Caki2 (cell line): ENCODE measurements at places on chromosomes 2 and 18. TPM values are rescaled to one million over a fixed set of nuclear protein-coding genes. Genes with fewer than 3 reads are reported as not detected.

TSGA10 gene
- 0.35 and 1.8 TPM in 2 replicates for total RNA-seq

DNA sequence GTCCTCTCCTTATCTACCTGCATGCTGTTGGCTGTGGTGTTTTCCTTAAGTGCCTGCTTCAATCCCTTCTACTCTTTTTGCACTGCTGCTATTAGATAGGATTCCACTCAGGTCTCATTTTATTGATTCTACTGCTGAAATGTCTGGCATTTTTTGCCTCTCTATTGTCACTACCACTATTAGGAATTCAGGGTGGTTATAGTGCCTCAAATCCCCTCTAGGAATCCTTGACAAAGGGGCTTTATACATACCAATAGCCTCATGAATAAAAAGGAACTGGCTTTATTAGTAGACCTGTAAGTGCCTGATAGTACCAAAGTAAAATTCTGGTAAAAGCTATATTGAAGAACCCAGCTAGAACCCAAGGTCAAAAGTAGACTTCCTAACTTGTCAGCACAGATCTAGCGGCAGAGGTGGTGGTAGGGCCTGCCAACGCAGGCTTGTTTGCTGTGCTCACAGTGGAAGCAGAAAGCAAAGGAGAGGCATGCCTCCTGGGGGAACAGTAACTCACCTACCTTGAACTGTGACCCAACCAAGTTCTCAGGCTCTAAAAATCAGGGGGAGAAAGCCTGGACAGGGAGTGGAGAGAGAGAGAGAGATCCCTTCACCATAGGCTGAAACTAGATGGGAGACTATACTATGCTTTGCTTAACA, 200.8 kb downstream of the RAB3GAP1 start:
- no peak for DNase-seq

DNA sequence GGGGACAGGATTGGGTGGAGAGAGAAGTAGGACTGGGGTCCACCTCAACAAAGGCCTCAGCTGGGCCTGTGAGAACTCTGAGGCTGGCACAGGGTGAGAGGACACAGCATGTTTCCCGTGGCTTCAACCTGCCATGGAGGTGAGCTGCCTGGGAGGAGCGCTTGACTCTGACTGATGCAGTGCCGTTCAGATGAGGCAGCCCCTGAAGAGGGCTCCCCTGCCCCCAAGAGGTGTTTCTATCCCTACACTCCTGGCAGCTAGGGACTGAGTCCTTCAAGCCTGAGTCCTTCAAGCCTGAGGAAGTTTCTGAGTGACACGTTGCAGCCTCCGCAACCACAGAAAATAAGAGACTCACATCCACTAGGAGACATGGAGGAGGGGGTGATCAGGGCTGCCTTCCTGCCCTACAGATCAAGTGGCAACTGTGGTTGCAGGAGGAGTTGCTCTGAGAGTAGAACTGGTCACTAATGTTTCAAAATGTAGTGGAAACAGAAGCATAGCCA, 49.6 kb upstream of the TMEM177 start:
- no peak for DNase-seq

DNA sequence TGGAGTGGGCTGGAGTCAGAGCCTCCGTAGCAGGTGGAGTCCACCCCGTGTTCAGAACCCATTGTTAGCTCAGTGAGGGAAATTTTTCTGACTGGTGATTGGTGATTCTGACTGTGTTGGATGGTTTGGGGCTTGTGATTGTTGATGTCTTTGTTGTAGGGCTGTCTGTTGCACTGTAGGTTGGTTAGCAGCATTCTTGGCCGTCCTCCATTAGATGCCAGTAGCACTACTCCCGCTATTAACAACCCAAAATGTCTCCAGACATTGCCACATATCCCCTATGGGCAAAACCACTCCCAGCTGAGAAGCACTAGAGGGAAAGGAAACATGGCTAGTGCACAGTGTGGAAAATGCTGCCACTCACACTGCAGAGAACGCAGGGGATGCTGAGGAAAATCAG, 51.7 kb downstream of the ARMC9 start:
- no peak for DNase-seq

CBLN2 gene
- not detected in 2 replicates for total RNA-seq

DNA sequence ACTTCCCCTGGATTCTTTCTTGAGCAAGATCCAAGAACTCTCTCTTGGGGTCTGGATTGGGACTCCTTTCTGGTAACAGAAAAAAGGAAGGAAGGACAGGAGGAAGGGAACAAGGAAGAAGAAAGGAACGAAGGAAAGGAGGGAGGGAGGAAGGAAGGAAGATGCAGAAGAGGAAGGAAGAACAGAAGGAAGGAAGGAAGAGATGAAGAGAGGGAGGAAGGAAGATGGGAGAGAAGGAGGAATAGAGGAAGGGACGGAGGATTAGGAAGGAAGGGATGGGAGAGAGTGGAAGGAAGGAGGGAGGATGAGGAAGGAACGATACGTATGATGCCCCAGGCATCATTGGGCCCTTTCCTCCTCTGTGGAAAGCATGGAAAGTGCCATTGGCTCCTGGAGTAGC, 58.6 kb downstream of the CYP26B1 start:
- DNase-seq = no peak

DNA sequence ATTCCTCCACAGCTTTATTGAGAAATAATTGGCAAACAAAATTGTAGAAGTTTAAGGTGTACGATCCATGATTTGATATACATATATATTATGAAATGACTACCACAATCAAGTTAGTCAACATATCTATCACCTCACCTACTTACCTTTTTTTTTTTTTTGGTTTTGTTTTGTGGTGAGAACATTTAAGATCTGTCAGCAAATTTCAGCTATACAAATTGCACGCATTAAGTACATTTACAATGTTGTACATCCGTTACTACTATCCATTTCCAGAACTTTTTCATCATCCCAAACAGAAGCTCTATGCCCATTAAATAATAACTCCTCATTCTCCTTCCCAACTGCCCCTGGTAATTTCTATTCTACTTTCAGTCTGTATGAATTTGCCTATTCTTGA, 37.4 kb upstream of the ADCYAP1 start:
- no peak for DNase-seq

RPE gene
- total RNA-seq = 17.9 and 21.8 TPM in 2 replicates

DNA sequence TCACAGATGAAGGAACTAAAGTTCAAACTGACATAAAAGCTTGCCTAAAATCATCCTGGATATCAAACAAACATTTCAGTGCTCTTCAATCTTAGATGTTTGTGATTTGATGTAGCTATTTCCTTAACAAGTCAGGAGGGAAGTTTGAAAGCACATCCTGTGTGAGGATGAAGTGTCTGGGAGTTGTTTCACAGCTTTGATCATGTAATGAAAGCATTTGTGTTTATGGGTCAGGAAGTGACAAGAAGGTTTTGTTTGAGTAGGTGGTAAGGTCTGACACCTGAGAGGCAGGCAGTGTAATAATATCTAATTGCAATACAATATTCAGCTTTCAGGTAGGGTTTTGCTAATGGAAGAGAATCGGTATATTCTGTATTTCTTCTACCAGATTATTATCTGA, 26.0 kb upstream of the CSRNP3 start:
- no peak for DNase-seq

RAB12 gene
- 35.9 and 39.9 TPM in 2 replicates for total RNA-seq

DNA sequence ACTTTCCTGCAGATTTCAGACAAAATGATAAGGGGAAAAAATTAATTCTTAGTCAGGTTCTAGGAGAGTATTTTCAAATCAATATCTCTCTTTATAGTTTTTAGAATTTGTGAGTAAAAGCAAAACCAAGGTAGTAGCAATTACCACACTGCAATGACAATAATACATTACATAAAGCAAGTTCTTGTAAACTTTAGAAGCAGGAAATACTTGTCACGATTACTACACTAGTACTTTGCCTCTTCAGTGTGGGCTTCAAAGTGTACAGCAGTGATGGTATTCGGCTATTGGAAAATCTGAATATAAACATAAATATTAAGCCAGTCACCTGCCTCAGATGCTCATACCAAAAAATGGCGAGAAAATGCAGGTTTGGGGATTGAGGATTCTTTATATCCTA, 81.0 kb downstream of the ALPK2 start:
- no peak for DNase-seq

DNA sequence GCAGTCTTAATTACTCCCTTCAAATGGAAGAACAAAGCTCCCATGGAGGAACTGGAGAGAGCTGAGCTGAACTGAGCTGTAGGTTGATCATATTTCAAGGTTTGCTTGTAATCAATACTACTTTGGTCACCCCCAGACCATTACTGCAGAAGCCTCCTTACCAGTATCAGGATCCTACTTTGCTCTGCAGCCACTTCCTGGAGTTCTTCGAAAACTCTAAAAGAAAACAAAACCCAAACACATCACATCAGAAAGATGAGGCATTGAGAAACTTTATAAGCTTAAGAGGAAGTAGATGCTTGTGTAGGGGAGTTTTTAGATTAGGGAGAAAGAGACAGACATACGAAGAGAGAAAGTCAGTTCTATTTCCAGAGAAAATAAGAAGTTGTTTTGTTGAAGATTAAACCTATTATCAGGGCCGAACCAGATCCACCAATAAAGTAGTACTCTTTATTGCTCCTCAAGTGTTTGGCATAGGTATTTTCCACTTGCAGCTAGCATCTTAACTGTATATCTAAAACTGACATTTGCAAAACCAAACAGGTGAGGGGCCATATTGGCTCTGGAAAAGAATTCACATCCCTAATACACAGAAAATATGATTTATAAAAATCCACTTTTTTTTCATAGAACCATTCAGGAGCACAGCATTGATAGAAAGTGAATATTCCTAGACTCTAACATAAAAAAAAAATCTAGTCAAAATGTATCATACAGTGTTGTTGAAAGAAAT, 166.9 kb upstream of the KLF7 start:
- DNase-seq = no peak

- no peak for DNase-seq
Observed at GRCh38 chr2:142320067-142320466, 189.3 kb upstream of the LRP1B start.

GRCh38 chr2:189561371-189562038, 19.1 kb downstream of the SLC40A1 start:
- no peak for DNase-seq

- DNase-seq = no peak
Observed at GRCh38 chr2:40177366-40177765, 274.5 kb downstream of the SLC8A1 start.

DNA sequence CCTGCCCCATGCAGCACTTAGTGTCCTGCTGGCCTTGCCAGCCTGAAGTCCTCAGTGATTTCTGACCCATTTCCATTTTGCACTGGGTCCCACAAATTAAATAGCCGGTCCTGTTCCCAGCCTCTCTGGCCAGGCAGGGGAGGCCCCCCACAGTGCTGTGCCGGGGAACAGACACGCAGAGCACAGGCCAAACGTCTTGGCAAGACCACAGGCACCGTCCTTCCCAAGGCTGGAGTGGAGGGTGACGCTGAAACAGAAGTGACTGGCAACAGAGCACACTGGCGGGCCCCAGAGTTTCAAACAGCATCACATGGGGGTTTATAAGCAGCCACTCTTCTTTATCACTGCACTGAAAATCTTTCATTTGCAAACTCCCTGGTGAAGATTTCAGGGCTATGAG, 52.2 kb downstream of the EDAR start:
- no peak for DNase-seq

GRCh38 chr2:30029804-30030203, 108.4 kb upstream of the ALK start:
- no peak for DNase-seq

NXPH2 gene
- total RNA-seq = 1.6 TPM in 1 of 2 replicates, not detected in the other

AMER3 gene
- total RNA-seq = not detected in 2 replicates

DNA sequence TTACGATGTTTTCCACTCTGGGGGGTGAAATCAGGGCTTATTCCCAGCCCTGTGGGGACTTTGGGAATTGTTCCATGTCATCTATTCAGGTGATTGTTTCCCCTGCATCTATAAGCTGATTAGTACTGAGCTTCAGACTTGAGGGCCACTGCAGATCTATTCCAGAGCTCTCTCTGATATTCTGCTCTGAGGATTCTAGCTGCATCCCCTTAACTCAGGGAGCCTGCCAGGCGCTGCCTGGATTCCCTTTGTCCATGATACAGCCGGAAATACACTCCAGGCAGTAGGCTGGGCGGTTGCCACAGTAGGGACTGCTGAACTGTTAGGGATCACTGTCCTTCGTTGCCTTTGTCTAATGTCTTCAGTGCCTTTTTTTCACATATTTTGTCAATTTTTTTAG, 31.3 kb downstream of the PTRHD1 start:
- no peak for DNase-seq

DNA sequence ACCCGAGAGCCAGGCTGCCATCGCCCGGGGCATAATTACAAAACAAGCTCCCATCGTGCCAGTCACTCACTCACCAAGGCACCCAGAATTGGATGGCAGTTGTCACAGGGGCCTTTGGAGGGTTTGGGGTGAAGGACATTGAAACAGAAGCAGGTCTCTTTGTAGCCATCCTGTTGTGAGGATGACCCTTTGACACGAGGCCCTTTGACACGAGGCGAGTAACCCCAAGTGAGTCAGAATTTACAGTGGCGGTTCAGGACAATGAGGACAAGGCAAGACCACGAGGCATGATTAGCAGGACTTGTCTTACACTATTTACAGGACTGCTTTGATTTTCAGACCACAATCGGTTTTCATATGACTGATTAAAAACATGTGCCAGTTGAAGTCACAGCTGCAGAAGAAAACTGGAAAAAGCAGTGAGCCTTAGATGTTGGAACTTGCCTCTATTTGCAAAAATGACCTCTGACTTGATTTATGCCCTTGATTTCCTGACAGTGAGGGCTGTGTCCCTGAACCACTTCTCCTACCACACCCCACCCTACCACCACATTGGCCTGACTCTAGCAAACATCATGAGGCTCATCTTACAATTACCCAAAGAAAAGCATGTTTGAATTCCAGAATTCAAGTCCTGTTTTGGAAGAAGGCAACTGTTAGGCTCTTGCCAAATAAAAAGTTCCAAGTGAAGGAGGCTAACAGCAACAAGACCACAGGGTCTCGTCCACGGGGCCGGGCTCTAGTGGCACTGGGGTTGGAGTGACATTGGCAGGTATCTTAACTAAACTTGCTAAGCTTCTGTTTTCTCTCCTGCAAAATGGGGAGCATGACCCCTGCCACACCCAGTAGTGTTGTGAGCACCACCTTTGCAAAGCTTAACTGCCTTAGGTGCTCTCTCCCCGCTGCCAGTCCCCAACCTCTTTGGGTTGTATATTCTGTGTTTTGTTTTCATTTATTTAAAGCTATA, 64.4 kb upstream of the FOSL2 start:
- no peak for DNase-seq

DNA sequence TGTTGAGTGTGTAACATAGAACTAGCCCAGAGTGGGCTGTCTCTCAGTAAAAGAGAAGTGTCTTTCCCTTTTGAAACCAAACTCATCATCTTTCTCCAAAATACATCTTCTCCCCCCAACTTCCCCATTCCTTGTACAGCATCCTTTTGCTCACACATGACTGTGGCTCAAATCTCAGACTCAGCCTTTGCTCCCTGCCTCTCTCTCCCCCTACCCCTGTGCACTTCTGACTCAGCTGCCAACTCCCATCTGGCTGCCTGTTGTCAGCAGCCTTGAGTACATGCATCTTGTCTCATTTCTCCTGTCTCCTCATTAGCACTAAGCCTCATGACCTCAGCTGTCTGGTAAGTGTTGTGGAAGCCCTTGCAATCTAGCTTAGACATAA, 18.1 kb upstream of the MGAT4A start:
- DNase-seq = no peak

GULP1 gene
- total RNA-seq = 144 and 172 TPM in 2 replicates

ANTXR1 gene
- total RNA-seq = 1.1 and 2.0 TPM in 2 replicates
